ENCODE measurements at places on chromosomes 3 and 15. TPM values are rescaled to one million over a fixed set of nuclear protein-coding genes. Genes with fewer than 3 reads are reported as not detected.

GOLGA6L7 gene
- not detected for total RNA-seq

RAB27A gene
- 63.4 TPM for total RNA-seq

TMEM45A gene
- 17.2 TPM for total RNA-seq

NISCH gene
- total RNA-seq, result 90.2 TPM

OR5K2 gene
- not detected for total RNA-seq

EIF4G1 gene
- total RNA-seq, result 271 TPM

FAM107A gene
- 74.5 TPM for total RNA-seq

ARL8B gene
- total RNA-seq, result 90.6 TPM

- no peak for DNase-seq
Observed at GRCh38 chr15:54829821-54830220, 366.9 kb downstream of the RSL24D1 start.

GRCh38 chr15:81060470-81060869 lies 59.7 kb downstream of the TLNRD1 start:
- no peak for DNase-seq

- DNase-seq, result no peak
Observed at GRCh38 chr3:62214850-62215249, 158.5 kb downstream of the FEZF2 start.

DNA sequence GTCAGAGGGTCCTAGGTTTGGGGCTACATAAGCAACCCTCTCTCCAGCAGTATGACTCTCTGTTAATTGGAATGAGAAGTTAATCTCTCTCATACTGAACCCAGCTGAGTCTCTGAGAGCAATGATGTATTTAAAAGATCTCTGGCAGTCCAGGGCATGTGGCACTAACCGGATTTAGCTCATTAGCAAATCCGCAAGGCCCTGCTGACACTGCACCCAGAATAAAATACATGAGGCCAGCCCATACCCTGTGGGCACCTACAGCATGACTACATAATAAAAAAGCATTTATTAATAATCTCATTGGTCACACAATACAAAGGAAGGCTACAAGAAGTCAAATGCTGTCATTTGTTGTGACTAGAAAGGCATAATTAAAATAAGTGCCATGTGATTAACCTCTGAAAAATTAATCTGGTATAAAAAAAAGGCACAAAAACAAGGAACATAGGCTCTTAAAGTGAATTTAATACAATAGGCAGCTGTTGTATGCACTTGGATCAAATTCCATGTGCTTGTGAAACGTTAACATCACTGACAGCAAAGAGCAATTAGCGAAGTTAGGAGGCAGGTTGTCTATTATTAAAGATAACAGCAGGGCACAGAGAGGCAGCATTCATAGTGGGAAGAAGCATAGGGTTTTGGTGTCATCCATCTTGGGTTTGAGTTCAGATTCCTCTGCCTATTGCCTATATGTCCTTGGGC lies 381.2 kb downstream of the WDR72 start:
- no peak for DNase-seq

DNA sequence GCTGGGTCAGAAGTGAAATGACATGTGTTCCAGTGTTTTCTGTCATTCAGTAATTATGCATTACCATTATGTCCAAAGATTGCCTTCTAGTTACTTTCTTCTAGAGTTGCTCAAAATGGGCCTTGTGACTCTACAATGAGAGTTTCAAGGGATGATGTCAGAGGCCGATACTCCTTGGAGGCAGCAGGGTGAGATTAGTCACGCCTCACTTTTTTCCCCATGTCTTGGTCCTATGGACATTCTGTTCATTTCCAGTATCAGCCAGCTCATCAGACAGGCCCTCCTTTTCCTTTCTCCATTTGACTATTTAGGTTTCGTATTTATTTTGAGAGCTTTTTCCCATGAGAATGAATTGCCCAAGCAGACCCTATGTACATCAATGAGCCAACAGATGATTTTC lies 17.5 kb downstream of the VGLL3 start:
- DNase-seq, result no peak

DNA sequence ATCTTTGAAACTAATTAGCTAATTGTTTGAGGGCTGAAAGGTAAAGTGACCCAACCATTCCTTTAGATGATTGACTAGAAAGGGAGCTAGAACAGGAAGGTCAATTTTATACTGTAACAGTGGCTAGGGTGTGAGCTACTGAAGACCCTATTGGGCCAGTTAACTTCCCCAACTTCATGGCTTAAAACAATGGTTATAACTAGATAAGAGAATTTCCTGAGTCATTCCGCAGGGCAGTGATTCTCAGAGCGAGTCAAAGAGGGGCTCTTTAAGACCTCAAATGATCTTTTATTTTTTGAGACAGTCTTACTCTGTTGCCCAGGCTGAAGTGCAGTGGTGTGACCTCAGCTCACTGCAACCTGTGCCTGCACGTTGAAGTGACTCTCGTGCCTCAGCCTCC lies 33.7 kb upstream of the TTBK2 start:
- DNase-seq, result no peak

- no peak for DNase-seq
Observed at GRCh38 chr15:73305331-73306211, 63.2 kb downstream of the HCN4 start.

DNA sequence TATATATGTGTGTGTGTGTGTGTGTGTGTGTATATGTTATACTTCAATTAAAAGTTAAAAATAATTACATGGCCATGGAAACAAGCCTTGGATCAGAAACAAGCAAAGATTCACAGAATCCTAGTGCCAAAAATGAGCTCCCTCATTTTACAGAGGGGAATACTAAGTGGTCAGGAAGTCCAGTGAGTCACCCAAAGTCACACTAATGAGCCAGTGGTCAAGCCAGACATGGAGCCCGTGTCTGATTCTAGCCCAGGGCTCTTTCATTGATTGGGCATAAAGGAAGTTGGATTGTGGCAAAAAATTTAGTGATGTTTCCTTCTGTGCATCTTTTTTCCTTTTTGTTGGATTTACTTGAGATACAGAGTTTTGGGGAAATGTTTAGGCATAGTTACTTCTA lies 152.5 kb upstream of the NPHP3 start:
- no peak for DNase-seq

GRCh38 chr15:41967506-41968206 lies 4.7 kb downstream of the EHD4 start:
- peak; percentile 63 for DNase-seq

- DNase-seq, result no peak
Observed at GRCh38 chr3:36443028-36443686, 62.9 kb downstream of the STAC start.

- no peak for DNase-seq
Observed at GRCh38 chr15:31480356-31481025, 153.9 kb downstream of the KLF13 start.

DNA sequence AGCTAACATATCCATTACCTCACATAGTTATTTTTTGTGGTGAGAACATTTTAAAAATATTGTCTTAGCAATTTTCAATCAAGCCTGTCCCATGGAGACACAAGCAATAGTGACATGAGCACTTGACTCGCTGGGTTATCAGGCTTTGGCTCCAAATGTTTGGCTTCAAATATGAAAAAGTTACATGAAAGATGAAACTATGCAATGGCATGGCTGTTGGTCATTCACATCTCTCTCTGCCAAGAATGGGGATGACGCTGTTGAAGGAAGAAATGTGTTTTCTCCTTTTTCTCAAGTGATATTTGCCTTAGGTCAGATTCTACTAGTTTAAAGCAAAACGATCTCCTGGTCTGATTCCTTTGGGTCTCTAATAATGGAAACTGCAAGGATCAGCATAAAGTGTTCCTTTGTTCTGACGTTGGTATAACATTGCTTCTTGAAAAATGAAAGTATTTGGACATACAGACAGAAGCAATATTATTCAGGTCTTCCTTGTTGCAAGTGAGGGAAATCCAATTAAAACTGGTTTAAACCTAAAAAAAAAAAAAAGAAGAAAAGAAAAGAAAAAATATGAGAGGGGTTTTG lies 71.2 kb downstream of the SSUH2 start:
- DNase-seq, result no peak

GRCh38 chr3:109702976-109703375 lies 365.6 kb upstream of the DPPA4 start:
- DNase-seq, result no peak

GRCh38 chr15:71596672-71597071 lies 213.7 kb upstream of the NR2E3 start:
- DNase-seq, result peak; percentile 58

DNA sequence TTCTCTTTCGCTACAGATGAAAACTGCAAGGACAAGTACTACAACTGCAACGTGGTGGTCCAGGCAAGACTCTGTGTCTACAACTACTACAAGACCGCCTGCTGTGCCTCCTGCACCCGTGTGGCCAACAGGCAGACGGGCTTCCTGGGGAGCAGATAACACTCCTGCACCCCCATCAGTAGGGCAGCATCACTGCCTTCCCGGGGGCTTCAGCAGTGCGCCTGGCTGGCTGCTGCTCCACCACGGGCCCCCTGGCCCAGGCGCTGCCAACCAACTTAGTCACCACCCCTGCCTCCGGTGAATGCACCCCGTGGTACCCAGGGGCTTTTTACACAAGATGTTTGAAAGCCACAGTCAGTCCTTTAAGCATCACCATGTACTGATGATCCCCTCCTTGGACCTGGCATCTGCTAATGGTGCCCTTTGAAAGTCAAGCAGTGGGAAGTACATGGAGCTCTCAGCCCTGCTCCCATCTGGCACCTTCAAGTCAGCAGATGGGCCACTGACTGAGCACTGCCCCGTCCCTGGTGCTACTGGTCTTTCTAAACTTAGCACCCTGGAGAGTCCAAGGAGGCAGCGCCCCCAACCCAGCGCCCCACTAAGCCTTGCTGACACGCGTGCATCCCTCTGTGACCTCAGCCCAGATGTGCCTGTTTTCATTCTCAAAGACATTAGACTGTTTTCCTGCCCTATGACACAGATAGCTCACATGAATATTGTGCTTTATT lies 33.0 kb upstream of the NR2E3 start:
- DNase-seq, result no peak

DNA sequence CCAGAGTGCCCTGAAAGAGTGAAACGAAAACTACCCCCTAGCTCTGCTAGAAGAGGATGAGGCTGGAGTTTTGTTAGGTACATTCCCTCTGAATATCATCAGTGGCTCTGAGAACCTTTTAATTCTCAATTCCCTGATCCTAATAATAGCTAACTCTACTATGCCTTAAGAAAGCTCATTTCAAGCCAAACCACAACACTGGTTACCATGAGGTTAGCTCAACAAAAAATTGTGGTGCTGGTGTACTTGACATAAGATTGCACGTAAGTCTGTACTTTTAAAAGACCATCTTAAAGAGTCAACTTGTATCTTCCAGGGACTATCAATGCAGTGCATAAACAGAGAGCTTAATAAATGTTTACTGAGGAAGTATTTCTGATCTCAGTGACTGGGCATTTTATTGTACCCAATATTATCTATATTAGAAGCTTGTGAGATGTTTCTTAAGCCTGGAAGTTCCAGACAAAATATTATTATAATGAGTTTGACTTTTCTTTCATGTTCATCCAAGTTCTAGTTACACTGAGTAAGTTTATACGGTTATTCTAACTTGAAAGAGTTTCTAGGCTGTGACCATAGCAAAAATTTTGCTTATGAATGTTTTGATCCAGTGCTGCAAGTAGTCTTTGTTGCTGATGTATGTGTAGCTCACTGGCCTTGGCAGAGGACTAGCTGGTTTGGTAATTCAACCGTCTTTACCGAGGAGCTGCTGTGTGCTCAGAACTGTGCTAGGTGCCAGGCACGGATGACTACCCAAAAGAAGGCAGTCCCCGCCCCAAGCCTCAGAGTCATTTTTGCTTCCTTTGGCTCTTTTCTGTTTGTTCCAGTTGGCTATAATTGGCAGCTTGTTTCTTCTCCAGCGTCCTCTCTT lies 334.4 kb upstream of the TRIM42 start:
- no peak for DNase-seq

GRCh38 chr3:69671082-69671952 lies 67.9 kb upstream of the MITF start:
- no peak for DNase-seq

DNA sequence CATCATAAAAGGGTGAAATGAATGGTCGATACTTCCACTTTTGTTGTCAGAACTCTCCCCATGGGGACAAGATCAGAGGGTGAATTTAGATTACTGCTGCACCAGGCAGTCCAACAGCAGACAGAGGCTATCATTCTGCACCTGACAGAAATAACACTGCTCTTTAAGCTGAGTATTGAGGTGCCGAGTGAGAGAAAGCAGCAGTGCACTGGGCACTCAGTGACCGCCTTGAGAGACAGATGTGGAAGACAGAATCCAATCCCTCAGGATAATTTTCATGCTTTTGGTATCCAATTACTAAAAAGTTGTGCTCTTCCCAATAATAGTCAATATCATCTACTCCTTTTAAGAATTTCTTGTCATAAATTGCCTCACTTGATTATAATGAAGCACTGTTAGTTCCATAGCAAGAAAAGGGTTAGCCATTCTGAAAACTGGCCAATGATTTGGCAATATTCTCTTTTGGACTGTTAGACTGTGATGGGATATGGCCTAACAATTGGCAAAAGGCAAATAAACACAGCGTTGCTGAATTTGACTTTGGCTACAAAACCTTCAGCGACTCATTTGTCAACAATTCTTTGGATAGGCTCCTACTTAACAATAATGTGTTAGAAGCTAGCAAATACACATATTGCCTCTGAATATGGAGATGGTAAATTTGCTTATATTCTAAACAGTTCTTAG lies 5.5 kb downstream of the FGF7 start:
- DNase-seq, result no peak

- DNase-seq, result peak; percentile 76
Observed at GRCh38 chr15:84570164-84570735, 30.6 kb upstream of the ZSCAN2 start.

DNA sequence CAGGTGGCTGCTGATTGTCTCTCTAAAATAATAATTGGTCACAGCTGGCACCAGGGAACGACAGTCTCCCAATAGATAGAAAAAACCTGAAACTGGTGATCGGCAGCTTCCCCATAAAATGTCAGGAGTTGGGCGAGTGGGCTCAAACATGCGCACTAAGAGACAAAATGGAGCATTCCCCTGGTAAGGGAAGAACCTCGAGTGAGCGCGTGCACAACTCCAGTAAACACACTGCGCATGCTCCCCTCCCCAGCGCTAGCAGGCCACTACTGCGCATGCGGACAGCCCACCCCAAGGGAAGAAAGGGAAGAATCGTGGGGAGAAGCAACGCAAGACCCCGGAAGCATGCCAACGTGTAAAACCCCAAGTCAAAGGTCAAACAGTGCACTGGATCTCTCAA lies 7.7 kb upstream of the STARD5 start:
- DNase-seq, result no peak

DNA sequence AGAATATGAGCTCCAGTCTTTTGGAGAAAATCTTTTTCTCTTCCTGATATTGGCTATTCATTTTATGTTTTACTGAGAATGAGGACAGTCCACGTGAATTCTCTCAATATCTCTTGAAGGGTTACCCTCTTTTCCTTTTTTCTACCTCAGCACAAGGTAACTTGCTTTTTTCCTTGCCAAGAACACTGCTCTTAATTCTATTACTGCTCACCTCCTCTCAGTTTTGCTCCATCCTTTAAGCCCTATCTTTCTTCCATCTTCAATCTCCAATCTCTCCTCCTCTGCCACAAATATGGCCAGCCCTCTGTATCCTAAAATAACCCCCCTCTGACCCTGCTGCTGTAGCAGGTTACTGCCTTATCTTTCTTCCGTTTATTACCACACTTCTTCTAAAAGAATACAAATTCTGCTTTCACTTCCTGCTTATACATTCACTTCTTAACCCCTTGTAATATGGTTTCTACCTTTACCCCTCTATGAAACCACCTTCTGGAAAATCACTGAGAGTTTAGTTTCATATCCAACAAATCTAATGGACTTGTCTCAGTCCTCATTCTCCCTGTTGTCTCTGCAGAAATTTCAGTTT lies 89.0 kb downstream of the NFKBIZ start:
- DNase-seq, result no peak
